Activated B cell treated with CpG ODN at 0.5 μM for 24 hours (primary cell): ENCODE measurements at places on chromosomes 7 and 10.

- peaks cover 22% of the 10 kb centered on the region for H3K4me1 ChIP-seq
- H3K36me3 ChIP-seq = peaks cover 66% of the 10 kb centered on the region
- no peaks in the 10 kb centered on the region for H3K27me3 ChIP-seq
- DNase-seq = no peak
These were observed 39.0 kb downstream of the BZW2 start for GRCh38 chr7:16684935-16685334.

- no peak for DNase-seq
- H3K27ac ChIP-seq = no peak overlapping the region
- H3K27me3 ChIP-seq = peaks cover 8% of the 10 kb centered on the region
- no peak overlapping the region for H3K4me3 ChIP-seq
These were observed 3.4 kb upstream of the PRKAR2B start for GRCh38 chr7:107041097-107041496.

- peaks cover 19% of the 10 kb centered on the region for H3K4me1 ChIP-seq
- H3K27ac ChIP-seq = peak overlapping the region; percentile 70
- DNase-seq = no peak
- H3K4me3 ChIP-seq = peak overlapping the region; percentile 79
These were observed 1.3 kb downstream of the GUSB start for GRCh38 chr7:65980478-65981250.

DNA sequence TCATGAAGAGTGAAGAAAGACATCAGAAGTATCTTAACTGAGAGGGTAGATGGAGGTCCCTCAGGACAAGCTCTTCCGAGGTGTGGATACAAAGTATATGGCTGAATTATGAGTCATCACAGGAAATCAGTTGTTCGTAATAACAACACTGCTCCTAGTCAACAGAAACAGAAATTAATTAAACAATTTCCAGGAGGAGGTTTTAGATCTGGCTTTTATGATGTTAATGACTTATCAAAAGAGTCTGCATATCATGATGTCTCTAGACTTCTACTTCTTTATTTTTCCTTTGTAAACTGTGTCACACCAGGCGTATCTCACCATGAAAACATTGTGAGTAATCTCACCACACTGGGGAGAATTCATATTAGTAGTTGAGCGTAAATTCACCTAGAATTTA lies 31.2 kb downstream of the OSBPL3 start:
- H3K4me1 ChIP-seq = peaks cover 44% of the 10 kb centered on the region
- DNase-seq = no peak
- no peaks in the 10 kb centered on the region for H3K36me3 ChIP-seq
- no peak overlapping the region for H3K4me3 ChIP-seq
- H3K27me3 ChIP-seq = no peaks in the 10 kb centered on the region

GRCh38 chr7:22826593-22826992 lies 3.9 kb upstream of the TOMM7 start:
- H3K36me3 ChIP-seq = peaks cover 9% of the 10 kb centered on the region
- H3K4me1 ChIP-seq = peaks cover 18% of the 10 kb centered on the region
- no peak for DNase-seq
- no peak overlapping the region for H3K4me3 ChIP-seq

GRCh38 chr10:109534193-109534592 lies 389.1 kb downstream of the XPNPEP1 start:
- no peaks in the 10 kb centered on the region for H3K27me3 ChIP-seq
- H3K27ac ChIP-seq = no peak overlapping the region
- no peaks in the 10 kb centered on the region for H3K36me3 ChIP-seq
- H3K4me3 ChIP-seq = no peak overlapping the region

DNA sequence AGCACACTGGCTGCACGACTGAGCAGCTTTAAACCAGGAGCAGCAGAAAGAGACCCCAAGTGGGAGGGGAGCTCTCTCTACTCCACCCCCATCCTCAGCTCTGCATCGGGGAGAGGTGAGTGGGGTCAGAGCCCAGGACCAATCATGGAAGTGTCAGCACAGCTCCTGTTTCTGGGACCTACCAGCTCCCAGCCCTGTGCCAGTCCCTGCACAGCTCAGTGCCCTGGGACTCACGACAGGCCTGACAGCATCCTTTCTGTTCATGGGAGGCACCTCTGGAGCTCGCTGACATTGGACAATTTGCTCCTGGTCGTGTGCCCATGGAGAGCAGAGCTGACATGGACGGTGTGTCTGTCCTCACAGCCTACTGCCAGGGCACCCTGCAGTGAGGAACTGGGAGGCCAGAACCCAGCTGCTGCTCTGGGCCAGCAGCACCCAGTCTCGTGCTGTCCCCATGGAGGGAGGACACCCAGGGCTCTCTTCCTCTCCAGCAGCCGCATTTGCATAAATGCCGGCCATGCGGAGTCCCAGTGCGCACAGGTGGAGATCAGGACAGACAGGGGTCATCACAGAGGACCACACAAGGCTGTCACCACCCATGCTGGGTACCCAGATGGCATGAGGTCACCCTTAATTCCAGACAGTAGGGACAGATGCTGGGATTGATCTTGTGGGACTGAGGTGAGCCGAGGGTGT lies 45.9 kb upstream of the MSMB start:
- H3K27me3 ChIP-seq = no peaks in the 10 kb centered on the region
- DNase-seq = no peak
- H3K27ac ChIP-seq = peak overlapping the region; percentile 66

- no peaks in the 10 kb centered on the region for H3K36me3 ChIP-seq
- DNase-seq = no peak
- H3K27ac ChIP-seq = no peak overlapping the region
- H3K4me1 ChIP-seq = no peaks in the 10 kb centered on the region
- no peaks in the 10 kb centered on the region for H3K27me3 ChIP-seq
These were observed 125.7 kb upstream of the ZNF438 start for GRCh38 chr10:31157123-31158010.

- H3K4me1 ChIP-seq = peaks cover 9% of the 10 kb centered on the region
- no peak for DNase-seq
- peaks cover 36% of the 10 kb centered on the region for H3K27me3 ChIP-seq
- no peaks in the 10 kb centered on the region for H3K36me3 ChIP-seq
- peak overlapping the region; percentile 50 for H3K4me3 ChIP-seq
- H3K27ac ChIP-seq = no peak overlapping the region
These were observed 82.6 kb upstream of the PRKG1 start for GRCh38 chr10:50991456-50992355.

- peaks cover 7% of the 10 kb centered on the region for H3K27me3 ChIP-seq
- no peak overlapping the region for H3K27ac ChIP-seq
- H3K36me3 ChIP-seq = peaks cover 23% of the 10 kb centered on the region
- H3K4me1 ChIP-seq = no peaks in the 10 kb centered on the region
- no peak overlapping the region for H3K4me3 ChIP-seq
These were observed 7.3 kb upstream of the TAF3 start for GRCh38 chr10:7811000-7811399.

DNA sequence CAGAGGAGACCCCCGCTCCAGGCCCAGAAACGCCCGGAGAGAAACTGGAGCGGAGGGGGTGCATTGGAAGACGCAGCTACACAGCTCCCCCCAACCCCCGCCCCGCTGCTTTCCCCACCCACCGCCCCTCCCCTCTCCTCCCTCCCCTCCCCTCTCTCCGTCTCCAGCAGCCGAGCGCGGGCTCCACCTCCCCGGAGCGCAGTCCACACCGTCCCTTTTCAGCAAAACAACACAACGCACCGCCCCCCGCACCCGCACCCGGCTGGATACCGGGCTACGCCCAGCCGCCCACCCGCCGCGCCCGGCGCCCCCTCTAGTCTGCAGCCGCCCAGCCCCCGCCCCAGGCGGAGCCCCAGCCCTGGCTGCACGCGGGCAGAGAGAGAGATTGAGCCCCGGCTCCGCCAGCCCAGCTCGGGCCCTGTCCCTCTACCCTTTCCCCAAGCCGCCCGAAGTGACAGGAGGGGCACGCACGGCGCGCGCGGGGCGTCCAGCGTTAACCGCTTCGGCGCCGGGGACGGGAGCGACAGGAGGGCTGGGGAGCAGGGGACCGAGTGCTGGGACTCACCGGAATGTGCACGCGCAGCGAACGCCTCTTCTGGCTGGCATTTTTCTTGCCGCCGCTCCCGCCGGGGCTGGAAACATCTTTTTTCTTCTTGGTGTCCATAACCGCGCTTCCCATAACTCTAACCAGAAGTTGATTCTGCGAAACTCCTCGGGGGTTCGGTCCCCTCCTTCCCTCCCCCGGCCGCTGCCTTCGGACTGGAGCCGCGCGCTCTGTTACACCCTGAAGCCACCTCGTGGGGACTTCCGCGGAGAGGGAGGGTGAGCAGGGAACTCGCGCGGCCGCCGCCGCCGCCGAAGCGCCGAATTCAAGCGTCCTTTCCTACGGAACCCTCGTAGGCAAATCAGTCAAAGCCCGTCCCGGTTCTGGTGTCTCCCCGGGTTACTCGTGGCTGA lies 695 bp downstream of the PRKAG2 start:
- no peaks in the 10 kb centered on the region for H3K27me3 ChIP-seq
- H3K4me3 ChIP-seq = peak overlapping the region; percentile 97
- peaks cover 3% of the 10 kb centered on the region for H3K36me3 ChIP-seq
- peaks cover 21% of the 10 kb centered on the region for H3K4me1 ChIP-seq
- H3K27ac ChIP-seq = peak overlapping the region; percentile 91

GRCh38 chr7:77349141-77349540 lies 67.0 kb downstream of the GSAP start:
- no peak for DNase-seq
- no peaks in the 10 kb centered on the region for H3K27me3 ChIP-seq
- peaks cover 42% of the 10 kb centered on the region for H3K36me3 ChIP-seq
- no peak overlapping the region for H3K4me3 ChIP-seq

- H3K4me3 ChIP-seq = no peak overlapping the region
- no peaks in the 10 kb centered on the region for H3K4me1 ChIP-seq
- H3K27ac ChIP-seq = no peak overlapping the region
- H3K36me3 ChIP-seq = no peaks in the 10 kb centered on the region
These were observed 63.6 kb upstream of the IGFBP3 start for GRCh38 chr7:45984386-45985295.

DNA sequence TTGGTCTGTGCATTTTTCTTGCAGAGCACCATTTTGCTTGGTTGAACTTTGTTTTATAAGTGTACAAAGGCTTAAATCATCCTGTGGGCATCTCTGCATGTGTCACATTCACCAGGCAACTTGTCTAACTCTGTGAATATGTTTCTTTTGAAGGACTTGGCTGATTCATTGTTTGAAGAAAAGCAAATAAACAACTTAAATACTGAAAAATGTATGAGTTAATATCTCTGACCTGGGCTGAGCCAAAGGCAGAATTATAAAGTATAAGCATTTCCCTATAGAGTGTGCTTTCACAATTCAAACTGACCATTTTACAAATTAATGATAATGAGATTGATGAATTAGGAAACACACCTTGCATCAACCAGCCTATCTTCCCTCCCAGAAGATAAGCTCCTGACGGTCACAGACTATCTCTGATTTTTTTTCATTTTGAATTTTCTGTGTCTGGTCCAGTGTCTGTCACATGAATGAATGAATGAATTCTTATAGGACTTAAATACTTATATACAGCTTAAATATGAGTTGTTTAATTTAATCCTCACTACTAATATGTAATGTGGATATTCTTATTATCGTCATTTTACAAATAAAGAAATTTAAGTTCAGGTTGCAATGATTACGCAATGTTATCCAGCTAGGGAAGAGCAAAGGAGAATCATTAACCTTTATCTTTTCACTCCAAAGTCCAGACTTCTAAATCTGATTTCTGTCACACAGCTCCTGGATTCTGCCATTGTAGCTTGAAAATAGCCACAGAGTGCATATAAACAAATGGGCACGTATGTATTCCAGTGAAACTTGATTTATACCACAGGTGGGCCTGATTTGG lies 182.0 kb upstream of the PHYHIPL start:
- no peak for DNase-seq
- H3K4me1 ChIP-seq = no peaks in the 10 kb centered on the region
- no peak overlapping the region for H3K4me3 ChIP-seq
- H3K27ac ChIP-seq = no peak overlapping the region
- H3K36me3 ChIP-seq = no peaks in the 10 kb centered on the region

GRCh38 chr10:79547973-79548372 lies 12.2 kb downstream of the SFTPA2 start:
- DNase-seq = no peak
- no peak overlapping the region for H3K4me3 ChIP-seq
- H3K36me3 ChIP-seq = no peaks in the 10 kb centered on the region

DNA sequence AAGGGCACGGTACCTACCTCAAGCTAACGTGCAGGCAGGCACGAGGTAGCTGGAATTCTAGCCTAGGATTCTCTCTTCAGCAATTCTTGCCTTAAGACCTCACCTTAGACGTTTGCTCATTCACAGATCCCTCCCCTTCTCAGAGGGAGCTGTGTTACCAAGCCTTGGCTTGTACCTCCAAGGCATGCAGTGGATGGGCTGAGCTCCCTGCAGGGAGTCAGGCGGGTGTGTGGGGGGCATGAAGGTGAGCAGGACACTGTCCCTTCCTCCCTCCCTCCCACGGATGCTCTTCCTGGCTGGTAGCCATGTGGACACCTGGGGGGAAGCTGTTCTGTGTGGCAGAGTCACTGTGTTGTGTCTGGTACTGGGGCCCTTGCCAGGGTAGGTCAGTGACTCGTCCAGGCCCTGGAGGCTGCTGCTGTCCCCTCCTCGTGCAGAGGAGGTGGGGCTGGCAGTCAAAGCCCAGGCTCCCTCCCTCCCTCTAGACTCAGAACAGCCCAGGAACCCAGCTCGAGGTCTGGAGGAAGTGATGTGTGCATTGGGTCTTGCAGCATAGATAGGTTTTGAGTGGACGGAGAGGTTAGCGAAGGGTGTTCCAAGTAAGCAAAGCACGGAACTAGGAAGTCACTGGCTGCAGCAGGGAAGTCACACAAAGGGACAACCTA lies 222.2 kb upstream of the SH2B2 start:
- peak overlapping the region; percentile 53 for H3K27ac ChIP-seq
- peaks cover 11% of the 10 kb centered on the region for H3K36me3 ChIP-seq
- H3K4me1 ChIP-seq = peaks cover 28% of the 10 kb centered on the region
- no peak for DNase-seq
- H3K4me3 ChIP-seq = no peak overlapping the region

DNA sequence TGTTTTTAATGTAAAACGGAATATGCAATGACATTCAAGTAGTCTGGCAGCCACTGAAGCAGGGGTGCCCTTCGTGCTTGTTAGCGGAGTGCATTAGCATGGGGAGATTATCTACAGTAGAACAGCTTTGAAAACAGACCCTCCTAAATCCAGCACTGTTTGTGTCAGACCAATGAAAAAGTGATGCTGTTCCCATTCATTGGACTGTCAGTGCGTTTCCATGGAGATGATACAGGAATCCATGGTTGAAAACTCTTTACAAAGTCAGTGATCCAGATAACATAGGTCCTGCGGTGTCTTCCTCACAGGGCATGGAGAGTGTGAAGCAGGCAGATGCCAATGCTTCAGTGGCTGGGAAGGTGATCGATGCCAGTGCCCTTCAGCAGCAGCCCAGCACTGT lies 73.6 kb downstream of the ITGB8 start:
- H3K27ac ChIP-seq = no peak overlapping the region
- no peak for DNase-seq
- H3K27me3 ChIP-seq = no peaks in the 10 kb centered on the region

- H3K27me3 ChIP-seq = no peaks in the 10 kb centered on the region
- H3K36me3 ChIP-seq = peaks cover 6% of the 10 kb centered on the region
- H3K4me1 ChIP-seq = peaks cover 30% of the 10 kb centered on the region
- DNase-seq = no peak
- no peak overlapping the region for H3K4me3 ChIP-seq
- no peak overlapping the region for H3K27ac ChIP-seq
These were observed 10.9 kb downstream of the UMAD1 start for GRCh38 chr7:7651479-7651878.
